ENCODE measurements at places on chromosomes 6 and 20.

GRCh38 chr20:13800728-13801134 lies 15.9 kb downstream of the NDUFAF5 start:
- no peak for DNase-seq

DNA sequence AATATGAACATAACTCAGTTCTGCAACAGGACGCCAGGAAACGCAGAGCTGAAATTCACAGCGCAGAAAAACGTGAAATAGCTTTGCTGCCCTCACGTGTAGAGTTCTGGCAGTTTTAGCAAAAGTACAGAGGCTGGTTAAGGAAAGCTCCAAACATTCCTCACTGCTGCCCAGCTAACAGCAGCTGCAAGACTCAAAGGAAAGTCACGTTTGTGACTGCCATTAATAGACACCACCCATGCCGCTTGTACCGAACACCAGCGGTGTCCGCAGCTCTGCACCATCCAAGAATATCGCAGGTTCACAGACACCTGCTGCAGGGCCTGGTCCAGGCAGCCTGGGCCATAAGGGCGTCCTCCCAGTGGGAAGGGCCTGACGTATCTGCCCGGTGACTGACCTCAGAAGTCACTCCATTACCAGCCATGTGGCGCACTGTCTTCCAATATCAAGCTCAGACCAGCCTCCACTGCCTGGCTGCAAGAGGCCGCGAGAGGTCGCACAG lies 61.4 kb downstream of the WDR27 start:
- no peak for DNase-seq

DNA sequence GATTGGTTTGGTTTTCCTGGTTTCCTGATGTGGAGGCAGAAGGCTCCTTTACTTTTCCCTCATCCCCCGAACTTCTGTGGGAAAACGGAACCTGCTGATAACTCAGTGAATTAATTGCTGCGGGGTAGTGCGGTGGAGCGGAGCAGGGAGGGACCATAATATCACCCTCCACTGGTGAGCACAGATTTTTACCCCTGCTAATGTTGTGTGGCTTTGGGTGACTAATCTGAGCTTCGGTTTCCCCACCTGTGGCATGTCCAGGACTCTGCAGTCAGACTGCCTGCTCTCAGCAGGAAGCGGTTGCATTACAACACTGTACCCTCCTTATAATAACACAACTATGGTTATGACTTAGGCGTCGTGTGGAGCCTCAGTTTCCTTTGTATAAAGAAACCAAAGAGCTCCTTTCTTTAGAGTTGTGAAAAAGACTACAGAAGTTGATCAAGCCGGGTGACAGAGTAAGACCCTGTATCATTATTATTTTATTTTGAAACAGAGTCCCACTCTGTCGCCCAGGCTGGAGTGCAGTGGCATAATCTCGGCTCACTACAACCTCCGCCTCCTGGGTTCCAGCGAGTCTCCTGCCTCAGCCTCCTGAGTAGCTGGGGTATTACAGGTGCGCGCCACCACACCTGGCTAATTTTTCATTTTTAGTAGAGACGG lies 2.2 kb upstream of the ID1 start:
- no peak for DNase-seq

GRCh38 chr6:12844284-12845223 lies 128.0 kb downstream of the PHACTR1 start:
- DNase-seq: peak; percentile 24

DNA sequence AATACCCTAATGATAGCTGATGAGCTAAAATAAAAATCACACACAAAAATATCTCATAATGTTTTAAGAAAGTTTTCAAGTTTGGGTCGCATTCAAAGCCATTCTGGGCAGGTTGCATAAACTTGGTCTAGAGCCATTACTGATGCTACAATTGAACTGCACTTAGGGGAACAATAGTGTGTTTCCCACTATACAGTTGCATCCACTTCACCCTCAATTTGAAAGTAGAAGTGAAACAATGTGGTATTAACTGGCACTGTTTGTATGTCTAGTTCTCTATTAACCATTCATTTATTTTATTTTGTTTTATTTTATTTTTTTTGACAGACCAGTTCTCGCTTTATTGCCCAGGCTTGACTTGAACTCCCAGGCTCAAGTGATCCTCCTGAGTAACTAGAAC lies 23.0 kb upstream of the STK38 start:
- no peak for DNase-seq

DNA sequence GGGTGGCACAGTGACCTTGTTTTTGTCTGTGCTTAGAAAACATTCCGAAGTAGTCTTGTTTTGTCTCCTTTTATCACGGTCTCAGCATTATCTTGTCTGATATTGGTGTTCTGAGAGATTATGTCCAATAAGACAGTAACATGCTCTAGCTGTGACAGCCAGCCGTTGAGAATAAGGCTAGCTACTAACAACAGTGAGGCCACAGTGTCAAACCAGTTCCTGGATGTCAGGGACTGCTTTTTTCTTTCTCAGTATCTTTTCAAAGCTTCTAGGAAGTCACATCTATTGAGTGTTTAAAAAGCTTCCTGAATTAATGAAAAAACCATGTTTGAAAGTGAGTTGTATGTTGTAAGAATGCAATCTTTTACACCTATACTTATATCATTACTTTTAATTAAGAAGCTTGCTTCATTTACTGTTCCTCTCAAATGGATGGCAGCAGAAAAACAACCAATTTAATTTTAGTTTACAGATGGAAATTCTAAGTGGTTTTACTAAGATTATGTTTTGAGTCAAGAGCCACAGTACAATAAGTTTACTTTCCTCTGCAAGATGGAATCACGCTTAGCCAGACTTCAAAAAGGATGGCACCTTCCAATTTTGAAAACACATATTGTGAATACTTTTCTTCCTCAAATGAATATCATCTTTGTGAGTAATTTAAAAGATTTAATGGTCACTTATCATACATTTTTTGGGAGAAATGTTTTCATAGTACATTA lies 53.1 kb downstream of the MAP3K7 start:
- DNase-seq: no peak

DNA sequence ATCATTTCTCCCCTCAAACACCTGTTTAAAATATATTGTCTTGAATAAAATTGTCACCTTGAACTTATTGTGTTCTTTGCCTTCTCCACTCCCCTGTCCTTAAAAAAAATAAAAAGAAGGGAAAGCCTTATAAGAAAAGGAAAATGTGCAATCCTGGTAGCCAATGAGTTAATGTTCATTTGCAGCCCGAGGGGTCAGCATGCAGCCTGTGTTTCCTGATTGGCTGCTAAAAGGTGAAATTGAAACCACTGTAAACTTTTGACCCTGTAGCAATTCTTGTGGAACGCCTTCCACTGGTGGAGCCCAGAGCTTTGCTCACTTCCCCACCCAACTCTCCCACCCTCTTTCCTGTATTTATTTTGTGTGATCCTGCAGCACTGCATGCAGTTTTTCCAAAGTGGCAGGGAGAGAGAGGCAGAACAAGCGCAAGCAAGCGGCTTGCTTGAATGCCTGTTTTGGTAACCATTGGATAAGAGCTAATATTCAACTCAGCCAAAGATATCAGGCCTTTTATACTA lies 74.9 kb downstream of the NCOA3 start:
- DNase-seq: peak; percentile 47

GRCh38 chr6:143034689-143035334 lies 25.9 kb upstream of the AIG1 start:
- no peak for DNase-seq

DNA sequence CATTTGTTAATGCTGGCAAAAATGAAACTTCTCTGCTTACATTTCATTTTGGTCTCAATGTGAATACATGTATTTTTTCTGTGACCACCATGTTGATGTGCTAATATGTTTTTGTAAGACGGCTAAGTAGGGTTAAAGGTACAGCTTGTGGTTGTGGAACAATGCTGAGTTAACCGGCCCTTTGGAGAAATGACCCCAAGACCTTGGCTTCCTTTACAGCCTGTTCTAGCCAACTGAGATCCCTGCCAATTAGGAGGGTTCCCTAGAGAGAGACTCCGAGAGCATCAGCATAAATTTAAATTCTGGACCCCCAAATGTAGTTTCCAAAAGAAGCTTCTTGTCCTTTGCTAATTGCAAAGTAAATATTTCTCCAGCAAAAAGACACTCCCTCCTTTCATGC lies 44.4 kb downstream of the RSPO3 start:
- no peak for DNase-seq

DNA sequence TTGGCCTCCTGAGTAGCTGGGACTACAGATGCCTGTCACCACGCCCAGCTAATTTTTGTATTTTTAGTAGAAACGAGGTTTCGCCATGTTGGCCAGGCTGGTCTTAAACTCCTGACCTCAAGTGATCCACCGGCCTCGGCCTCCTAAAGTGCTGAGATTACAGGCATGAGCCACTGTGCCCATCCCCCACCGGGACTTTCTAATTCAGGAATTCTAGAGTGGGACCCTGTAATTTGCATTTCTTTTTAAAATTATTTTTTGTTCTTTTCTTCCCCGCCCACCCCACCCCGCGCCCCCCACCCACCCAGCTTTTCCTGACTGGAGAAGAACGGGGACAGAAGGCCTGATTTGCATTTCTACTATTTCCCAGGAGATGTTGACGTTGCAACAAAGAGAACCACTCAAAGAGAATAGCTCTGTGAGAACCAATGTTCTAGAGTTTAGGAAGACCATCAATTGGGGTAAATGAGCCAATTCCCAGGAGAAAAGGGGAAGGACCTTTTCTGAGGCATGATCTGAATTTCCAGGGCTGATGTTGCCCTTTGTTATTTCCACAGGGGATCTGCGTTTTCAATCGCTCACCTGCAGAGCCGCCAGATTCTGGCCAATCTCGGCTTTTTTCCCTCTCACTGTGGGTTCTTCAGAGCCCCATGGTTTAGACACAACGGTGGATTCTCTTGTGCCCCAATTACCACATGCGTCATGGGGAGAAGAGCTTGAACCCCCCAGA lies 33.2 kb upstream of the TFAP2C start:
- no peak for DNase-seq

GRCh38 chr20:60057866-60058807 lies 99.9 kb downstream of the CDH26 start:
- no peak for DNase-seq

GRCh38 chr6:91079969-91080368 lies 493.1 kb upstream of the MAP3K7 start:
- no peak for DNase-seq

- peak; percentile 58 for DNase-seq
Measured at GRCh38 chr6:12595161-12595811, 121.3 kb upstream of the PHACTR1 start.

DNA sequence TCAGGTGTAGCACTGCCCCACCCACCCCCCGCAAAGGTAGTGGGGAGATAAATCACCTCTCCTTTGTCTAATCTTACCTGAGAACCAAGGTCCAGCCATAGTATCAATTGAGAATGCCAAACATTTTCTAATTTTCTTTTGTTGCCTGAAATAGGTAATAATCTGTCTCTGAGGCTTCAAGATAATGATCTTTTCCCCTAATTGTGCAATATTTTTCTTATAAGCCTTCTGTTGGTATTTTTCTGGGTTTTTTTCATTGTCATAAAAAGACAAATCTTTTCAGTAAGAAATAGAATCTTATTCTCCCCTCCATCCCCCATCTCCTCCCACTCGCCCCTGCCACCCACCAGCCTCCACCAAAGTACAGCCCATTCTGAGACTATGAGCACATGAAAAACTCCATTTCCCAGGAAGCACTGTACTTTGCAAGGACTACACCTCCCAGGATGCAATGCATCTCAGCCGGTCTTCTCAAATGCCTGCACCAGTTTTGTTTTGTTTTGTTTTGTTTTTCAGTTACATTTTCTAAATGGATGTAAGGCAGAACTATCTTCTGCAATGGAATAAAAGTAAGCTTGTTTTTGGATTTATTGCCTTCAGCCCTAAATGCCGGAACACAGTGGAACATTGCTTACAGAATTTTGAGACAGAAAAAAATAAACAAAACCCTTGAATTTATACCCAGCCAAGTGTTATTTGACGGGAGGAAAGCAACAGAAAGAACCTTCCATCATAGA lies 268.0 kb downstream of the TFAP2A start:
- peak; percentile 12 for DNase-seq

DNA sequence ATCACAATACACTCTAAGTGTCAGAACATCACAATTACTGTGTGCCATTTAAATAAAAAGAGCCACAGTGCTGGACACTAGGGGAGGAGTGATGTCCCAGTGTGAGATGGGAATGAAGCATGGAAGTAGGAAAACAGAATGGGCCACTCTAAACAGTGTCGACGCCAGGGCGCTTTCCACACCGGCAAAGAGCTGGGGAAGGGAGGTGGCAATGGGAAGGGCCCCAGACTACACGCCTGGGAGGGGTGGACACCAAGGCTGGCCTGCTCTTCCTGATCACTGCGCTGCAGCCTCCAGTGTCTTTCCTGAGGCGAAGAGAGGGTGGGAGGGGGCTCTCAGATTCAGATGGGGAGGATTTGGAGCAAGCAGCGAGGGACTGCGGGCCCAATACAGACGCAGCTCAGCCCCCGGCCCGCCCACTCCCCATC lies 75.9 kb downstream of the ERMARD start:
- DNase-seq: no peak

DNA sequence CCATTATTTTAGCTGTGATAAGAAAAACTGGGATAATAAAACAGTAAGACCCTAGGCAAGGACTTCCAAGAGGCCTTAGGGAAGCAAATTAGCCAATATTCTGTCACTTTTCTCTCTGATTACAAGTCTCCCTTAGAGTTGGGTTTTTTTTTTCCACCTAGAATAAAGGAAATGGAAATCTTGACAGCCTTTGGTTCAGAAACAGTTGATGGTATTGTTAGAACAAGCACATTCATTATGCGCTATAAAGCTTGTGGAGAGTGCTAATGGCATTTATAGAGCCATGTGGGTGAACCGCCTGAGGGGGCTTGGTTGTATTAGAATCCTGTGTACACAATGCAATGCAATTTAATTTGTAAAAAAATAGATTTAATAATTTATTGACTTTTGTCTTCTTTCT lies 88.9 kb upstream of the OGFRL1 start:
- no peak for DNase-seq

DNA sequence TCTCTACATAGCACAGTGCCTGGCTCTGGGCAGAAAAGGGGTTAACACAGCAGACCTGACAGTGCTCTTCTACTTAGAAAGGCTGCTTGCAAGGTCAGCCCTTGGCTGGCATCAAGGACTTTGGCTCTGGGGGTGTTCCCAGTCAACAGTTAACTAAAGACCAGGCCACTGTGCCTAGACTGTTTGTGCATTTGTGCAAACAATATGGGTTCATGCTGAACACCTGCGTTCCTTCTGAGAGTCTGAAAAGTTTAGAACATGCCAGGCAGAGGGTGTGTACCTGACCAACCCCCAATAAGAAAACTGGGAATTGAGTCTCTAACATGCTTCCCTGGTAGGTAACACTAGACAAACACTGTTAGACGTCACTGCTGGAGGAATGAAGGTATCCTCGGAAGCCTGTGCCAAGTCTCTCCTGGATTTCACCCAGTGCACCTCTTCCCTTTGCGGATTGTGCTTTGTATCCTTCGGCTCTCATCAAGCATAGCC lies 110.7 kb downstream of the PDE10A start:
- DNase-seq: no peak
